ENCODE measurements at places on chromosomes 3 and 15.
A peak's percentile ranks its signal among the peaks of the same experiment; 100 is the strongest.

- DNase-seq: no peak
These were observed 35.0 kb upstream of the ARID3B start for GRCh38 chr15:74505837-74506514.

- DNase-seq: no peak
These were observed 244.3 kb downstream of the RPLP1 start for GRCh38 chr15:69696946-69697345.

- DNase-seq: peak; percentile 55
These were observed 13.5 kb downstream of the HTR3E start for GRCh38 chr3:184110316-184110725.

- DNase-seq: no peak
These were observed 268.6 kb downstream of the SV2B start for GRCh38 chr15:91368611-91369010.

GRCh38 chr3:20105513-20106280, 65.5 kb downstream of the KAT2B start:
- no peak for DNase-seq

GRCh38 chr15:39171944-39172368, 408.9 kb upstream of the THBS1 start:
- peak; percentile 100 for DNase-seq

GRCh38 chr3:169242708-169243513, 420.6 kb downstream of the MECOM start:
- DNase-seq: no peak

- DNase-seq: no peak
These were observed 71.9 kb upstream of the RNU6-1 start for GRCh38 chr15:67911727-67912126.

DNA sequence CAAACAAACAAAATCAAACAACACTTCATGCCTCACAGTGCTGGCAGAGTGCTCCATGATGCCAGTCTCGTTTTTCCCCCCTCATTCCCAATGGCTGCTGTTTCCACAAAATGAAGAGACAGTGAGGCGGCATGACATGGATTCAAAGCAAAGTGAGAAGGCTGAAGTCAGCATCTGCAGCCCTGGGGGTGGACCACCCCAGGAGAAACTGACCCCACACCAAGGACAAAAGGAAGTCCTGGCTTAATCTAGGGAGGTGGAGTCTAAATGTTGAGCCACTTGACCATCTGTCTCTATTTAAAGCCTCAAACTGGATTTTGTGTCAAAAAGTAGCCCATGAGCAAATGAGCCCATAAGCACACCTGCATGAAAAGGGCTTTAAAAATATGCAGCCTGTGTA, 151.2 kb upstream of the RORA start:
- no peak for DNase-seq

DNA sequence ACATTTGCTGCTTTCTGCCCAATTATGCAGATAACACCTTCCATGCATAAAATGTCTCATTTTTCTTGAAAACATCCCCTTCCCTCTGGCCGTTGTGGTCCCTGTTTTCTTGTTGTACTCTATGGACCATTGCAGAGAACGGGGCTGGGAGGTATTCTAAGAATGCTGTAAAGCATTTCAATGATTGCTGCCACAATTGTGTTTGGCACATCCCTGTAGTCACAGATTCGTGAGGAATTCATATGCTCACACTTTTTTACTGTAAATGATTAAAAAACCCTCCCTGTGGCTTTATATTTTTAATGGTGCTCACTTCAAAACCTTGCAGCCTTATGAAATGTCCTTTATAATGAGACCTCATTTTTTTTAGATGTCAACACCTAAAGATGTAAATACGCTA, 207.2 kb upstream of the GBE1 start:
- no peak for DNase-seq

- peak; percentile 74 for DNase-seq
These were observed 96.7 kb downstream of the SMARCC1 start for GRCh38 chr3:47685037-47685436.

DNA sequence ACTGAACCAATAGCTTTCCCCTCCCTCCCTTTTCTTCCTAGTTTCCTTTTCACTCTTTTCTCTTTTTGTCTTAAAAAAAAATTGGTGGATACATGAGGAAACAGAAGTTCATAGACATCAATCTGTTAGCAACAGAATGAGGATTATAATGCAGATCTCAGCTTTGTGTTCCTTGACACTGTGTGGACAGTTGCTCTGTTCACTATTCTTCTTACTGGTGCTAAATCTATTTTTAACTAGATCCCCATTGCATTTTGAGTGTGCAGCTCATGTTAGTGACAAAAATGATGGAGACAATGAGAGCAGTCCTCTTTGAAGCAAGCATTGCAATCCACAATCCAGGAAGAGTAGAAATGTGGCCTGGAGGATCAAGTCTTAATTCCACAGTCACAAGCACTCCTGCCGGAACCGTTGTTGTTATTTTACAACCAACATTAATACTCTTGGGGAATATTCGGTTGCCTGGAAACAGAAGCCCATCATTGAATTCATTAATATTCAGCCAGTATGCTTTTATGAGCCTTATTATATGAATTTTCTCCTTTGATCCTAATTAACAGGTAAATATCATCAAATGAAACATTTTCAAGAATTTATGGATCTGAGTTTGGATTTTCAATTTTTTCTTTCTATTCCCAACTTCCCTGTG, 1016.8 kb downstream of the NTRK3 start:
- DNase-seq: no peak

DNA sequence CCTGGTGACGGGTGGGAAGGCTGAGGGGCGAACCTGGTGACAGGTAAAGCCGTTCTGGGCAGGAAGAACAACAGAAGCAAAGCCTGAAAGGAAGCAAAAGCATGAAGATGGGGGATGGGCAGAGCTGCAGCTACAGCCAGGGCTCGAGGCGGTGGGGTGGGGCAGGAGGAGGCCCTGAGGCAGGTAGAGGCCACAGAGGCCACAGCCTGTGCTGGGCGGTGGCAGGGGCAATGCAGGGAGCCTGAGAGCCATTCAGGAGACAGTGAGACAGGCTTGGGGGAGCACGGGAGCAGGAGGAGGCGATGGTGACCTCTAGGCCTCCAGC, 8.2 kb downstream of the PCSK6 start:
- DNase-seq: no peak

- DNase-seq: no peak
These were observed 1.9 kb downstream of the TNIK start for GRCh38 chr3:171458071-171458863.

DNA sequence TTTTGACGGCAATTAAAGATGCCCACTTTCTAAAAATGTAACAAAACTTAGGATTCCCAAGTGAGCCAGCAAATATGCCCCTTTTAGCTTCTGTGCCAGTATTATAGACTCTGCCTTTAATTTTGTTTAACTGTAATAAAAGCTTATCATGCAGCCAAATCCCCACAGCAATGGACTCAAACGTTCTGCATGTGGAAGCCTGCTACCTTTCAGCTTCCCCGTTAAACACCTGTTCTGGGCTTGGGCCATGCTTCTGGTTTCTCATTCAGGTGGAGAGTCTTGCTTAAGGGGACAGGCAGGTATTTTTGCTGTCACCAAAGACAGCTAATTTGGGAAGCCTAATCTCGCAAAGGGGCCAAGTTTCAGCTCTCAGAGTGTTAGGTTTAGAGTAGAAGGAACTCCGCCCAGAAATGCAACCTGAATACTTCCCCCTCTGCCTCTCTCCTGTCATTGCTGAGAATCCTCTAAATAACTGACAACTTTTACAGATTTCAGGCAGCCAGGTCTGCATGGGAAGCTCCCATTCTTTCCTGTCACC, 399.4 kb upstream of the ATP11B start:
- no peak for DNase-seq

- DNase-seq: peak; percentile 67
These were observed 34.8 kb upstream of the RASA2 start for GRCh38 chr3:141452045-141452444.

GRCh38 chr3:127953091-127954035, 38.3 kb downstream of the KBTBD12 start:
- no peak for DNase-seq

DNA sequence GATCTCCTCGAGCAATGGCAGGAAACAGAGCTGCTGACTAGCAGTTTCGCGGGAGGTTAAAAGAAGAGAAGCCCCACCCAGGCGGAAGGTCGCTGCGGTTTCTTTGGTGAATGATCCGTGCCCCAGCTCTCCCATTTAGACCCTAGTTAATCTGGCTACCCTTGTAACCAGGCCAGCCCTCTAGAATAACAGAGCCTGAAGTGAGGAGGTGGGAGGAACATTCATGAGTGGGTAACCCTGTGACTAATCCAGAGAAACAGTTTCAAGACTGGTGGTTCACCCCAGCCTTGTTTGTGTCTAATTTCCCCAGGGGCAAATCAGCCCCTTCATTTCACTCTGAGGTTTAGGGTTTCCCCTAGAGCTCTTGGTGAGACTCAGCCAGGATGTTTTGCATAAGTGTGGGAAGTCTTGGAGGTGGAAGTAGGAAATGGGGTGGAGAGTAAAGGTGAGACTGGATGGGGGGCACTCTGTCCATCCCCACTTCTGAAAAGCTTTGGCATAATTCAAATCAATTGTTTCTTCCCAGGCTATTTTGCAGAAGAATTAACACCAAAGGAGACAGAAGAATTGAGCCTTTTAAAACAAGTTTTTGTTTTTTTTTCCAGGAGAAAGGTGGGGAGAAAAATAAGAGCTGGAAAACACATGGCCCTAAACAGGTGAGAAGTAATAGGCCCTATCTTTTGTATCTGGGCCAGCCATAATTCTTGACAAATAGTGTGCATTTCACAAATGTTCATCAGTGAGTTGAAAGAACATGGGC, 303.1 kb downstream of the RPLP1 start:
- DNase-seq: no peak
